Tongue (tissue), 3 donors: ENCODE measurements at places on chromosomes 1 and 21. TPM values are rescaled to one million over a fixed set of nuclear protein-coding genes. Genes with fewer than 3 reads are reported as not detected.

GRCh38 chr1:54885237-54885679, 1.7 kb downstream of the DHCR24 start:
- DNase-seq, result no peak

Gene CFHR5
- total RNA-seq, result not detected

Gene CR1L
- not detected for total RNA-seq

- DNase-seq, result no peak
These were observed 3.7 kb downstream of the HES3 start for GRCh38 chr1:6247651-6248050.

Gene ANKRD34A
- 0.51 TPM for total RNA-seq

- DNase-seq, result no peak
These were observed 5.2 kb upstream of the AGO3 start for GRCh38 chr1:35925741-35926140.
